Sigmoid colon (tissue), 7 donors: ENCODE measurements at places on chromosomes 5 and 9. TPM values are rescaled to one million over a fixed set of nuclear protein-coding genes. Genes with fewer than 3 reads are reported as not detected.

DIPK1B gene
- total RNA-seq: 16.4 TPM

PHF19 gene
- 31.7 TPM for total RNA-seq

GNA14 gene
- 5.0 TPM for total RNA-seq

CLIC3 gene
- not detected for total RNA-seq

PPP3R2 gene
- not detected for total RNA-seq

LHX6 gene
- 1.4 TPM for total RNA-seq

RASEF gene
- total RNA-seq: 1.1 TPM

CNTNAP3 gene
- 18.8 TPM for total RNA-seq

ORM1 gene
- not detected for total RNA-seq

DNA sequence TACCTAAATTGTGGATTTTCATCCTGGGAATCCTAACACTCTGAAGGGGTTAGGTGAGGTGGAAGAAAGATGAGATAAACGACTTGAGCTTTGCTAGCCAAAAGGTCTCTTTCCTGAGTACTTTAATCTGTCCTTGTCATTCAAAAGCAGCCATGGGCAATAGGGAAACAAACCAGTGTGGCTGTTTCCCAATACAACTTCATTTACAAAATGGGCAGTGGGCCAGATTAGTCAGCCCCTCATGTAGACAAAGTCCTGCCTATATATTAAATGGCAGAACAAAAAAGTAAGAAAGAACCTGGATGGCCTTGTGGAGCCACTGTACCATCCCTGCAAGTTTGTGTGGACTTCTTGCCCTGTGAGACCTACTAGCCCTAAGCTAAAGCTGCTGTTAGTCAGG is 51.0 kb upstream of the NFIL3 start:
- no peaks in the 10 kb centered on the region for H3K36me3 ChIP-seq
- no peak overlapping the region for H3K4me3 ChIP-seq
- no peak for DNase-seq

GRCh38 chr5:132669966-132670882 is 3.6 kb upstream of the IL4 start:
- H3K4me3 ChIP-seq: no peak overlapping the region
- no peaks in the 10 kb centered on the region for H3K36me3 ChIP-seq
- no peaks in the 10 kb centered on the region for H3K4me1 ChIP-seq
- no peak overlapping the region for H3K27ac ChIP-seq

- peak overlapping the region; percentile 36 for H3K4me3 ChIP-seq
- peak overlapping the region; percentile 94 for H3K27ac ChIP-seq
- H3K4me1 ChIP-seq: peaks cover 50% of the 10 kb centered on the region
- DNase-seq: peak; percentile 87
These were observed 1.3 kb upstream of the CARD19 start for GRCh38 chr9:93094658-93095204.

DNA sequence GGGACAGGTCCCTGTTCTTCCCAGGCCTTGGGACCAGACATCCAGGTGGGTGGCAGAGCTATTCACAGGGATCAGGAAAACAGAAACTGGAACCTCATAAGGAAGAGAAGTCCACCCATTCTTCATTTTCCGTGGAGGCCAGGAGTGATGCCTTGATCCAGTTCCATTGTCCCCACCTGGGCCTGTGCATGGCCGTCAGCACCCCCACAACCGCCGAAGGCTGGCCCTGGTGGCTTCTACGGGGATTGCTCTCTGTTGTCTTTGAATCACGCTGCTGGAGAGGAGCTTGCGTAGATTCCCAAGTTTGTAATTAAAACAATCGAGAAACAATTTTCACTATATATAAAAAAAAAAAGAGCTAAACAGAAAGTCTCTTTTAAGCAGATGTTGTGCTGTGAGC is 134.4 kb downstream of the MVB12B start:
- no peak overlapping the region for H3K4me3 ChIP-seq
- no peak for DNase-seq
- H3K27me3 ChIP-seq: no peaks in the 10 kb centered on the region
- H3K27ac ChIP-seq: no peak overlapping the region
- no peaks in the 10 kb centered on the region for H3K36me3 ChIP-seq

- peak overlapping the region; percentile 99 for H3K27ac ChIP-seq
- H3K4me3 ChIP-seq: peak overlapping the region; percentile 57
- no peaks in the 10 kb centered on the region for H3K36me3 ChIP-seq
- DNase-seq: peak; percentile 91
- no peaks in the 10 kb centered on the region for H3K27me3 ChIP-seq
These were observed 133.0 kb downstream of the C9orf50 start for GRCh38 chr9:129487658-129488483.

GRCh38 chr5:102801371-102801770 is 46.3 kb downstream of the PAM start:
- no peak for DNase-seq
- no peak overlapping the region for H3K4me3 ChIP-seq
- H3K27me3 ChIP-seq: no peaks in the 10 kb centered on the region
- no peaks in the 10 kb centered on the region for H3K4me1 ChIP-seq
- H3K36me3 ChIP-seq: no peaks in the 10 kb centered on the region

DNA sequence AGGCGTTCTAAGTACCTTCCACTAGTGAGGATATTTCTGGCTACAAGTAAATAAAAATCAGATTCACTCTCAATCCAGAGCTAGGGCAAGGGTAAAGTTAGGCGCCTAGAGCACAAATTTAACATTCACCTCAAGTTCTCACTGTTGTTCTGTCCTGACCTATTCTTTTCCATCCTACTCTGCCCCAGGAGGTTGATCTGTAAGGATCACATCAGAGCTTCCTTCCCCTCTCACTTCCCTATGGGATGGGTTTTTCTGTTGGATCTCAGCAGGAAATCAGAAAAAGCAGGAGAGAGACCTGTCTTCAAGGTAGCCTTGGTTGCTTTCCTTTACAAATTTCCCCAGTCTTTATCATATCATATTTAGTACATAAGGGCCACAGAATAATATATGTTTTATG is 316.7 kb downstream of the GABRG2 start:
- no peaks in the 10 kb centered on the region for H3K4me1 ChIP-seq
- DNase-seq: no peak
- H3K27ac ChIP-seq: no peak overlapping the region
- H3K36me3 ChIP-seq: no peaks in the 10 kb centered on the region
- no peak overlapping the region for H3K4me3 ChIP-seq
- no peaks in the 10 kb centered on the region for H3K27me3 ChIP-seq

- no peaks in the 10 kb centered on the region for H3K27me3 ChIP-seq
- H3K4me3 ChIP-seq: no peak overlapping the region
- H3K36me3 ChIP-seq: no peaks in the 10 kb centered on the region
- no peak for DNase-seq
These were observed 650.3 kb downstream of the CCDC171 start for GRCh38 chr9:16202914-16203728.

DNA sequence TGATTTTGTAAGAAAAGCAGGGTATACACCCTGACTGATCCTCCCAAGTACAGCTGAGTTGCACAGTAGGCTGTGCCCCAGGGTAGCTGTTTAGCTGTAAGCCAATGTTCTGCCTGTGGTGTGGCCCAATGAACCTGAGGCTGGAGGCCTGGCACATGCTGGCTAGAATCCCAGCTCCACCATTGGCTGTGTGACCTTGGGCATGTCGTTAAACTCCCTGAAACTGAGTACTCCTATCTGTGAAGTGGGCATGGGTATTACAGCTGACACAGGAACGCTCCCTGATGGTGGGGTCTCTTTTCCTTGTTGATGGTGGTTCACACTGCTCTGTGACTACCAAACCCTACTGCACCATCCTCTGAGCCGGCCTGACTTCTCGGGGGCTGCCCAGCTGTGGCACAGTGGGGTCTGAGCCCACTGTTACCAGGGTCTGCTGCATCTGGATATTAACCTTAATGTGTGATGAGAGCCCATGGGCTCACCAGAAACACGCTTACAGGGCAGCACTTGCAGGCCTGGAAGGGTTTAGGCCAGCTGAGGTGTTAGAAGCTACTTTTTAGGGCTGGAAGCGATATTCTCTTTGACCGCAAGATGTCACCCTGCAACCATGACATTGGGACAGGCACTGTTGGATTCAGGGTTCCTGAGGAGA is 7.0 kb upstream of the GADD45G start:
- no peak overlapping the region for H3K27ac ChIP-seq
- no peak overlapping the region for H3K4me3 ChIP-seq
- H3K36me3 ChIP-seq: no peaks in the 10 kb centered on the region

- no peak overlapping the region for H3K4me3 ChIP-seq
- no peak for DNase-seq
- H3K36me3 ChIP-seq: no peaks in the 10 kb centered on the region
These were observed 62.1 kb upstream of the TRPC7 start for GRCh38 chr5:136427426-136427825.

- no peaks in the 10 kb centered on the region for H3K27me3 ChIP-seq
- H3K36me3 ChIP-seq: no peaks in the 10 kb centered on the region
- no peaks in the 10 kb centered on the region for H3K4me1 ChIP-seq
- no peak overlapping the region for H3K4me3 ChIP-seq
These were observed 302.7 kb downstream of the EPB41L4A start for GRCh38 chr5:112116371-112116770.

GRCh38 chr5:82560561-82560960 is 282.4 kb upstream of the RPS23 start:
- no peaks in the 10 kb centered on the region for H3K36me3 ChIP-seq
- H3K27me3 ChIP-seq: no peaks in the 10 kb centered on the region
- no peak overlapping the region for H3K27ac ChIP-seq
- no peak overlapping the region for H3K4me3 ChIP-seq
- no peak for DNase-seq

DNA sequence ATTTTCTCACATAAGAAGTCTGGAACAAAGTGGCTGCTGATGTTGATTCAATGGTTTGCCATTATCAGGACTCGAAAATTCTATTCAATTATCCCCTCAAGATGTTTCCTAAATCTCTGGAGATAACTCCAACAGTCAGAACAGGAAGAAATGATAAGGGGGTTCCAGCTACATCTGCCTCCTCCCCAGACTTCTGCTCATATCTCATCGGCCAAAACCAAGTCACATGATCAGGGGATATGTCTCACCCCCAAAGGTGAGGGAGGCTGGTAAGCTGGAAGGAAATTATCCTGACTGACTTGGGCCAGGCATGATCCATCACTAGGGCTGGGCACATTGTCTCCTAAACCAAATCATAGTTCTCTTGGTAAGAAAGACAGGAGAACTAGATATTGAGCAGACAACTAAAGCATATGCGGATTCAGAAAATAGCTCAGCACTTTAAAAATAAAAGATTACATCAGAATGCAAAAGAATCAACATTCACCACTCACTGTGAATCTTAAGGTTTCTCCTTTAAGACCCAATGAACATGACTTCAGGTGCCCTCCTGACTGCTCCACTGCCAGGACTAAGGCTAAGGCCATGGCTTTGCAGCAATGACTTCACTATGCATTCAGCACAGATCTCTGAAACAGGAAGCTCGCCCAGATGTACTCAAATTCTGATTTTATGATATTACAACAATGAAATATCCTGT is 306.3 kb downstream of the ENC1 start:
- H3K27ac ChIP-seq: no peak overlapping the region
- no peak overlapping the region for H3K4me3 ChIP-seq
- no peaks in the 10 kb centered on the region for H3K36me3 ChIP-seq
- no peak for DNase-seq
- H3K4me1 ChIP-seq: no peaks in the 10 kb centered on the region

DNA sequence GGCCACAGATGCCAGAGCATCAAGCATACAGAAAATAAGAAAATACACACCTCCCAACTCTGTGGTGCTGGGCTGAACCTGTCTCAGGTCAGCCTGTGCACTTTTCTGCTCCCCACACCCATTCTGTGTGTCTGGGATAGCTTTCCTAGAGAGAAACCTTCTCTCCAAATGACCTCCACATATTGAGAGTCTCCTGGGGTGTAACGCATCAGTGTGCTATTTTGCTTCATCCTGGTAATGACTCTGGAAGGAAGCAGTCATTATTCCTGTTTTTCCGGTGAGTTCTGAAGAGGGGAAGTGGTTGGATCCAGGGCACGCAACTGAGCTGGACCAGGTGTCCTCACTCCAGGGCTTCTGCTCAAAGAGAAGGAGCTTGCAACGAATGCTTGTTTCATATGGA is 73.2 kb upstream of the SH3PXD2B start:
- H3K27me3 ChIP-seq: no peaks in the 10 kb centered on the region
- DNase-seq: no peak
- no peaks in the 10 kb centered on the region for H3K36me3 ChIP-seq
- H3K4me3 ChIP-seq: no peak overlapping the region
- no peak overlapping the region for H3K27ac ChIP-seq
- H3K4me1 ChIP-seq: peaks cover 36% of the 10 kb centered on the region

- H3K27ac ChIP-seq: peak overlapping the region; percentile 66
- H3K4me1 ChIP-seq: peaks cover 48% of the 10 kb centered on the region
- no peaks in the 10 kb centered on the region for H3K27me3 ChIP-seq
- no peak for DNase-seq
These were observed 81.1 kb downstream of the PJA2 start for GRCh38 chr5:109328626-109329025.

DNA sequence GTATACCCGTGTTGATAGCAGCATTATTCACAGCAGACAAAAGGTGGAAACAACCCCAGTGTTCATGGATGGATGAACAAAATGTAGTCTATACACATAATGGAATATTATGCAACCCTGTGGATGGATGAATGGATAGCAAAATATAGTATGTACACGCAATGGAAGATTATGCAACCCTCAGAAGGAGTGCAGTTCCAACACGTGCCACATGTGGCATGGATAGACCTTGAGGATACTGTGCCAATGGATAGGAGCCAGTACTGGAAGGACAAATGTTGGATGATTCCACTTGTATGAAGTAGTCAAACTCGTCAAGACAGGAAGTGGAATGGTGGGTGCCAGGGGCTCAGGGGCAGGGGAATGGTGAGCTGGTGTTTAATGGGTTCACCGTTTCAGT is 44.9 kb downstream of the PLEKHG4B start:
- no peaks in the 10 kb centered on the region for H3K4me1 ChIP-seq
- H3K27me3 ChIP-seq: no peaks in the 10 kb centered on the region
- H3K36me3 ChIP-seq: no peaks in the 10 kb centered on the region
- no peak for DNase-seq
- H3K4me3 ChIP-seq: no peak overlapping the region

GRCh38 chr9:119873877-119874276 is 504.6 kb upstream of the BRINP1 start:
- no peaks in the 10 kb centered on the region for H3K4me1 ChIP-seq
- H3K4me3 ChIP-seq: no peak overlapping the region
- no peak for DNase-seq
- no peaks in the 10 kb centered on the region for H3K27me3 ChIP-seq
- no peaks in the 10 kb centered on the region for H3K36me3 ChIP-seq

- peaks cover 5% of the 10 kb centered on the region for H3K4me1 ChIP-seq
- H3K4me3 ChIP-seq: no peak overlapping the region
- H3K27me3 ChIP-seq: no peaks in the 10 kb centered on the region
- DNase-seq: no peak
These were observed 35.0 kb upstream of the FOXB2 start for GRCh38 chr9:76984486-76984885.

DNA sequence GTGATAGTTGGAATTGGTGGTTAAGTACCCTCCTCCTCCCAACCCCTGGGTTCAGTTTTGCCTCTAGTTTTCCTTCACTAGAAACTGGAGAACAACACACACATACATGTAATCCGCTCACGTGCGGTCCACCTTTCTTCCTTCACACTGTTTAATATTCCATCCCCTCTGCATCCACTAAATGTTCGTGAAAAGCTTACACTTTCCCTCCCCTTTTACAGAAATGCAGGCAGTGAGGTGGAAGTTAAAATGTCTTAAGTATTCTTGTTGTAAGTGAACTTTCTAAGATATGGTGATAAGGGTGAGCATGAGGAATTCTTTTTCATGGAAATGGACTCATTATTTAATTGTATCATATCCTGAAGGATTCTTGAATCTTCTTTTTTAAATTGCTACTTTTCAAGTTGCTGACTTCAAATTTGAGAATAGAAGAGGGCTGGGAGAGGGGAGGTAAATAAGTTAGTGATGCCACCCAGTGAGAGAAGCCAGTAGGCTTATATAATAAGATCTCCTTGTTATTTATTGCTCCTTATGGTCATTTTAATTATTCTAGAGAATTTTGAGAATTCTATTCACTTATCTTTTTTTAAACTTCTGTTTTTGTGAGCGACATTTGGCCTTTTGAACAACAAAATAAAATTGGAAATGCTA is 90.2 kb downstream of the TLE4 start:
- peaks cover 14% of the 10 kb centered on the region for H3K4me1 ChIP-seq
- no peak overlapping the region for H3K27ac ChIP-seq
- no peaks in the 10 kb centered on the region for H3K36me3 ChIP-seq
- no peak for DNase-seq
- H3K27me3 ChIP-seq: no peaks in the 10 kb centered on the region
